ENCODE measurements at places on chromosomes 1 and 21. TPM values are rescaled to one million over a fixed set of nuclear protein-coding genes. Genes with fewer than 3 reads are reported as not detected.

FAAP20 gene
- total RNA-seq = 97.1 TPM

DISC1 gene
- total RNA-seq = 7.4 TPM

RNASEL gene
- 6.3 TPM for total RNA-seq

CDKN2C gene
- total RNA-seq = 16.1 TPM

GLUL gene
- total RNA-seq = 348 TPM

RAB42 gene
- total RNA-seq = 7.6 TPM

GBP7 gene
- not detected for total RNA-seq

ITGB2 gene
- 6.0 TPM for total RNA-seq

SLC9C2 gene
- not detected for total RNA-seq
